ENCODE measurements at places on chromosomes 3 and 15.

DNA sequence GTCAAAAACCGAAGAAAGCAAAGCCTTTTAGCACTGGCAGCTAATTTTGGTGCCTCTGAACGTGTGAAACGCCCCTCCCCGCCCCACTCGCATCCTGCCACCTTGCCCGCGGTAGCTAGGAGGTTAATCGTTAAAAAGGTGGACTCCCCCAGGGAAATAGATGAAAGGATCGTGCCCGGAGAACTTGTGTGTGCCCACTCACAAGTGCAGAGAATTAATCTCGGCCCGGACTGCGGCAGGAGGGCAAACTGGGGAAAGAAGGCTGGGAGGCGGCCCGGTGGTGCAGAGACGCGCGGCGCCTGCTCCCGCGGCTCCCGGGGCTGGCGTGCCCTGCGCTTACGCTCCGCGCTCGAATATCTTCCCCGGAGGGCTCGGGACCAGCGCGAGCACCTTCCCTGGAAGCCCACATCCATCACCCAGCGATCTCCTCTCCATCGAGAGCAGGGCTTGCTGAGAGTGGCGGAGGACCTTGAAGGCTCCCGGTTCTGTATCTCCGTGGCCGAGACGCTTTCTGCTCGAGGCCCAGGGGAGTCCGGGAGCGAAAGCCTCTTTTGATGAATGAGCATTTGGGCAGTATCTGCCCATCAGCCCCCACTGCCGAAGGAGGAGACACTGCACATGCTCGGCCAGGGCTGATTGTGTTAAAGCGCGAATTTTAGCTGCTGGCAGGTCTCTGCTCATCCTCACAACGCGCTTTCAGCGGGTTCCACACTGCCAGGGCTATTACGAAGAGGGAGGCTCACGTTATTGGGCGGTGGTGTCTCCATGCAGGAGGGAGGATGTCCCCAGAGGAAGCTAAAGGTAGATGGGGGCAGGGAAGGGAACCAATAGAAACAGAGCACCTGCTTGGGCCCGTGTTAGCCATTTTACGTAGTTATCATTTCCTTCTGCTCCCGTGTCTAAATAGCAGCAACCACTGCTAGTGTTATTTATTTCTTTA, 1.3 kb upstream of the SPTSSB start:
- H3K27ac ChIP-seq = no peak overlapping the region
- no peak for DNase-seq
- H3K4me3 ChIP-seq = no peak overlapping the region
- peaks cover 6% of the 10 kb centered on the region for H3K27me3 ChIP-seq
- H3K36me3 ChIP-seq = no peaks in the 10 kb centered on the region
- H3K4me1 ChIP-seq = no peaks in the 10 kb centered on the region

- H3K4me3 ChIP-seq = no peak overlapping the region
- H3K36me3 ChIP-seq = no peaks in the 10 kb centered on the region
- DNase-seq = no peak
- no peak overlapping the region for H3K27ac ChIP-seq
- no peaks in the 10 kb centered on the region for H3K27me3 ChIP-seq
Measured at GRCh38 chr3:190595807-190596206, 81.9 kb downstream of the IL1RAP start.

DNA sequence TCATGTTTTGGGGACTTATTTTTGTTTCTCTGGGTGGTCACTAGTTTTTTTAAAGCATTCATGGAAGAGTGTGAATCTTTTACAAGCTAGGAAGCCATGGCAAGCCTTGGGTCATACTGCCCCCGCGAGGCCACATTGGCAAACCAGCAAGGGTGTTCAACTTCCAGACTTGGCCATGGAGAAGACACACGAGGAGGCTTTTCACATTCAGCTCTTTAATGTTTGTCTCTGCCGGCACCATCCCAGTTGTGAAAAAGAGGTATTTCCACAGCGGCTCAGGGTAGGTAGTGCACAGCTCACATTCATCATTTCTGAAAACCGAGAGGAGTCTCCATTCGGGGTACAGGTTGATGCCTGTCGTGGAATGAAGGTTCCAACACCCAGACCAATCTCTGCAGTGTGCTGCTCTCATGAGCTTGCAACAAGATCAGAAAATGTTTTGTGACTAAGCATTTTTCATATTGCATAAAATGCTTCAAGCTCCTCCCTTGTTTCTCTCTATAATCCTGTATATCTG, 7.7 kb downstream of the CCR5 start:
- DNase-seq = no peak
- peaks cover 12% of the 10 kb centered on the region for H3K4me1 ChIP-seq
- H3K27me3 ChIP-seq = peaks cover 3% of the 10 kb centered on the region
- no peak overlapping the region for H3K27ac ChIP-seq
- H3K36me3 ChIP-seq = no peaks in the 10 kb centered on the region

- peaks cover 21% of the 10 kb centered on the region for H3K4me1 ChIP-seq
- no peak overlapping the region for H3K27ac ChIP-seq
- no peak overlapping the region for H3K4me3 ChIP-seq
- DNase-seq = no peak
- H3K36me3 ChIP-seq = no peaks in the 10 kb centered on the region
Measured at GRCh38 chr3:192887047-192887446, 30.6 kb downstream of the MB21D2 start.

GRCh38 chr15:87145696-87146095, 1066.0 kb downstream of the AGBL1 start:
- no peaks in the 10 kb centered on the region for H3K27me3 ChIP-seq
- no peaks in the 10 kb centered on the region for H3K4me1 ChIP-seq
- H3K4me3 ChIP-seq = no peak overlapping the region
- H3K27ac ChIP-seq = no peak overlapping the region
- H3K36me3 ChIP-seq = no peaks in the 10 kb centered on the region
- no peak for DNase-seq

DNA sequence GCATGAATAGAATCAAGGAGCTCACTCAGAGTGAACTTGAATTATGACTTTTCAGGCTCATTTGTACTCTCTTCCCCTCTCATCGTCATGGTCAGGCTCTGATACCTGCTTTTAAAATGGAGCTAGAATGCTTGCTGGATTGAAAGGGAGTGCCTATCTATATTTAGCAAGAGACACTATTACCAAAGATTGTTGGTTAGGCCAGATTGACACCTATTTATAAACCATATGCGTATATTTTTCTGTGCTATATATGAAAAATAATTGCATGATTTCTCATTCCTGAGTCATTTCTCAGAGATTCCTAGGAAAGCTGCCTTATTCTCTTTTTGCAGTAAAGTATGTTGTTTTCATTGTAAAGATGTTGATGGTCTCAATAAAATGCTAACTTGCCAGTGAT, 9.6 kb downstream of the CCNDBP1 start:
- H3K4me1 ChIP-seq = no peaks in the 10 kb centered on the region
- no peak overlapping the region for H3K4me3 ChIP-seq
- peaks cover 37% of the 10 kb centered on the region for H3K36me3 ChIP-seq
- no peaks in the 10 kb centered on the region for H3K27me3 ChIP-seq

DNA sequence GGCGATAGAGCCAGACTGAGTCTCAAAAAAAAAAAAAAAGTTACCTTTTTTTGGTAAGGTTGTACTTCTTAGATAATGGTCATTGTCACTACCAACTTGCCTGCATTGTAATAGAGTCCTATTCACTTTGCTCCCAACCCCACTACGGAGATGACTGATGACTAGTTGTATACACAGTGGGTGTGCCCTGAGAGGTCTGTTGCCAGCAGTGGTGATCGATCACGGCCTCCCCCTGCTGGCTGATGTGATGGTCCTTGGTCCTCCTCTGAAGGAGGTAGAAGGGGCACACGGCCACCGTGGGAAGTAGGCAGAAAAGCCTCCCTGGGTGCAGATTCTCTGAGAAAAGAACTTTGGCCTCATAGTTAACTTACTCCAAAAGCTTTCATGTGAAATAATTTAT, 10.7 kb downstream of the GCNT3 start:
- no peaks in the 10 kb centered on the region for H3K36me3 ChIP-seq
- H3K27me3 ChIP-seq = no peaks in the 10 kb centered on the region
- no peak for DNase-seq
- H3K4me1 ChIP-seq = no peaks in the 10 kb centered on the region
- no peak overlapping the region for H3K4me3 ChIP-seq
- H3K27ac ChIP-seq = no peak overlapping the region

- peaks cover 8% of the 10 kb centered on the region for H3K4me1 ChIP-seq
- no peak for DNase-seq
- H3K27me3 ChIP-seq = no peaks in the 10 kb centered on the region
Measured at GRCh38 chr3:46546896-46547440, 19.1 kb downstream of the LRRC2 start.

- no peaks in the 10 kb centered on the region for H3K4me1 ChIP-seq
- H3K27me3 ChIP-seq = peaks cover 2% of the 10 kb centered on the region
- no peak overlapping the region for H3K4me3 ChIP-seq
- no peak overlapping the region for H3K27ac ChIP-seq
Measured at GRCh38 chr3:45321607-45322391, 66.6 kb upstream of the LARS2 start.

DNA sequence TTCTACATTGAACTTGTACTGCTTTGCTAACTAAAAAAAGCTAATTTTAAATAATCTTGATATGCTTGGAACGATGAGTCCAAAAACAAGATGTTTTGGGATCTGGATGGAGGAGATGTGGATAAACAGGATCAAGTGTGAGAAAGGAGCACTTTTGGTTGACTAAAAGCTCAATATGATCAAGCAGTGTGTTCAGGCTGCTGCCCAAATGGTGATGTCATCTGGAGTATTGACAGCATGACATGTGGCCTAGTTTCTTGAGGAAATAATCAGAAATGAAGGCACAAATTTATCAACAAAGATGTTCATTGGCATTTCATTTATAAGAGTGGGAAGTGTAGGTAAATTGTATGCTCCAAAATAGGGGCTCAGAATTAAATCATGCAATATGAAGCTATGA, 161.2 kb downstream of the SOX2 start:
- H3K27ac ChIP-seq = no peak overlapping the region
- no peak for DNase-seq
- no peaks in the 10 kb centered on the region for H3K4me1 ChIP-seq
- no peak overlapping the region for H3K4me3 ChIP-seq

GRCh38 chr3:149145974-149146373, 16.5 kb downstream of the HPS3 start:
- peaks cover 2% of the 10 kb centered on the region for H3K36me3 ChIP-seq
- no peak overlapping the region for H3K4me3 ChIP-seq
- H3K4me1 ChIP-seq = peaks cover 16% of the 10 kb centered on the region
- H3K27ac ChIP-seq = no peak overlapping the region
- no peak for DNase-seq
- H3K27me3 ChIP-seq = no peaks in the 10 kb centered on the region

DNA sequence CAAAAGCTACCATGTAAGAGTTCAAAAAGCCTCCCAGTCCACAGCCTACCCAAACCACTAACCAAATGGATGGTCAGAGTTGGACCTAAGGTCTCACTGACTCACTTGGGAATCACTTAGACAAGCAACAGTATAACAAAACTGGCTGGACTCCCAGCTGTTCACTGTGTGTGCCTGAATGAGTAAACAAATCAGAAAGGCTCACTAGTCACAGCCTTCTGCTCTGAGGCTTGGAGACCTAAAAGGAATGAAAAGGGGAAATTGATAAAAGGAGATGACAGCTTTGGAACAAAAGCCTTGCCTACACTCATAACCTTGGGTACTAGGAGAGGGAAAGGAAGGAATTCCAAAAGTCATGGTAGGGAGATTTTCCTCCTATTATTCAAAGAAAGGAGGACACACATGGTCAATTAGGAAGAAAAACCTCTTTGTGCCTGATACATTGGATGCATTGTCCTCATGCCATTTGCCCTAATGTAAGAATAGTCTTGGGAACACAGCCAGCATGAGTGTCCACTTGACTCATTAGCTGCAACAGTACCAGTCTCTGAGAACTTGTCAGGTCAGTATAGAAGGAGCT, 92.3 kb downstream of the FRMD5 start:
- H3K4me1 ChIP-seq = no peaks in the 10 kb centered on the region
- H3K27ac ChIP-seq = no peak overlapping the region
- no peak for DNase-seq
- no peak overlapping the region for H3K4me3 ChIP-seq

- no peaks in the 10 kb centered on the region for H3K36me3 ChIP-seq
- no peak overlapping the region for H3K27ac ChIP-seq
- no peak for DNase-seq
- no peaks in the 10 kb centered on the region for H3K4me1 ChIP-seq
- no peak overlapping the region for H3K4me3 ChIP-seq
- no peaks in the 10 kb centered on the region for H3K27me3 ChIP-seq
Measured at GRCh38 chr3:48650723-48651122, 12.0 kb downstream of the CELSR3 start.

DNA sequence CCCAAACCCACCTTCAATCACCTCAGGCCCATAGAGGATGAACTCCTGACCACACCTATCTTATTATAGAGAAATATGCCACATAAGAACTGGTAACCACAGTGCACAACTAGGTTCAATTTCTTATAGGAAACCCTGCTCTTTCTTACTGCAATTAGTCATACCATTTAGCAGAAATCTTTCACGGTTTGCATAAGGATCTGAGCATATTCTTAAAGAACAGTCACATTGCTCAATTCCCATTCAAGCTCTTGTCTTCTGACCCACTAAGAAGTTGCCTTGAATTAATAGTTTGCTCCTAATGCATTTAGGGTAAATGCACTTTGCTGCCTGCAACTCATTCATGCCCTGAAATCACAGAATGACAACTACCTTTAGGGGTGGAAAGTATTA, 9.2 kb downstream of the ERC2 start:
- no peaks in the 10 kb centered on the region for H3K36me3 ChIP-seq
- H3K4me3 ChIP-seq = no peak overlapping the region
- no peak for DNase-seq
- H3K4me1 ChIP-seq = no peaks in the 10 kb centered on the region
- no peak overlapping the region for H3K27ac ChIP-seq

DNA sequence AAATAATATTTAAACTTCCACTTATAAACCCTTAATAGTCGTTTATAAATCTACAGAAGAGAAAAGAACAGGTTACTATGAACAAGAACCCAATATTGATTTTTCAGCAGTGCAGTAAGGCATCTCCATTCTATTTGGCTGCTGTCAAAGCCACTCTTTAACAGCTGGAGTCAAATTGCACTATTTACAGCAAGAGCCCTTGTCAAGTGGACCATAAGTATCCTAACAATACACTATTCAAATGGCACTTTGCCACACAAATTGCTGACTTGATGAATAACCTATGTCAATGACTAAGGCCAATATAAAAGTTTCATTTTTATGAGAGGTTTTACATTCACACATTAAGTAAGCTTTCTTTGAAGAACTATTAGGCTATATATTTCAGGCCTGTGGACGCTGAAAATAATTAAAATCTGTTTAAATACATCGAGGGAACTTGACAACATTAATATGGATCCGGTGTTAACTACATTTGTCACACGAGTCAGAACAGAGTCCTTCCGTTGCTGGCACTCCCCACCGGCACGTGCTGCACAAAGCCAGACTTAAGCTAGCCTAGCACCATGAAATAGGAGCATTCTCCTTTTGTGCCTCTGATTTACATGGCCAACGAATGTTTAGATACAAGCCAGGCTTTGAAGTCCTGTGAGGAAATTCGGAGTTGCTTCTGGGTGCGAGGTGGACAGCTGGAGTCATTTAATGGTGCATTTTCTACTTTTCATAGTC, 100.5 kb downstream of the WDR72 start:
- no peak overlapping the region for H3K4me3 ChIP-seq
- H3K4me1 ChIP-seq = no peaks in the 10 kb centered on the region
- H3K27ac ChIP-seq = no peak overlapping the region
- H3K27me3 ChIP-seq = no peaks in the 10 kb centered on the region
- H3K36me3 ChIP-seq = no peaks in the 10 kb centered on the region

- no peak overlapping the region for H3K4me3 ChIP-seq
- no peak overlapping the region for H3K27ac ChIP-seq
- H3K27me3 ChIP-seq = peaks cover 6% of the 10 kb centered on the region
- H3K36me3 ChIP-seq = no peaks in the 10 kb centered on the region
Measured at GRCh38 chr3:71128961-71129360, 454.6 kb downstream of the FOXP1 start.
